ENCODE measurements at places on chromosomes 11 and 22. TPM values are rescaled to one million over a fixed set of nuclear protein-coding genes. Genes with fewer than 3 reads are reported as not detected.

MMP13 gene
- total RNA-seq = not detected

SHISA8 gene
- not detected for total RNA-seq

OR51B5 gene
- not detected for total RNA-seq

SULT4A1 gene
- not detected for total RNA-seq

KDM4D gene
- total RNA-seq = 0.75 TPM

LGR4 gene
- 19.8 TPM for total RNA-seq

KDM4E gene
- total RNA-seq = not detected

F2 gene
- not detected for total RNA-seq

CCDC87 gene
- total RNA-seq = 0.34 TPM

CRACR2B gene
- 2.2 TPM for total RNA-seq

LRFN4 gene
- 45.1 TPM for total RNA-seq

CHRM1 gene
- total RNA-seq = not detected

INS gene
- not detected for total RNA-seq

- no peak for DNase-seq
Measured at GRCh38 chr11:76069001-76069400, 137.3 kb downstream of the WNT11 start.

DNA sequence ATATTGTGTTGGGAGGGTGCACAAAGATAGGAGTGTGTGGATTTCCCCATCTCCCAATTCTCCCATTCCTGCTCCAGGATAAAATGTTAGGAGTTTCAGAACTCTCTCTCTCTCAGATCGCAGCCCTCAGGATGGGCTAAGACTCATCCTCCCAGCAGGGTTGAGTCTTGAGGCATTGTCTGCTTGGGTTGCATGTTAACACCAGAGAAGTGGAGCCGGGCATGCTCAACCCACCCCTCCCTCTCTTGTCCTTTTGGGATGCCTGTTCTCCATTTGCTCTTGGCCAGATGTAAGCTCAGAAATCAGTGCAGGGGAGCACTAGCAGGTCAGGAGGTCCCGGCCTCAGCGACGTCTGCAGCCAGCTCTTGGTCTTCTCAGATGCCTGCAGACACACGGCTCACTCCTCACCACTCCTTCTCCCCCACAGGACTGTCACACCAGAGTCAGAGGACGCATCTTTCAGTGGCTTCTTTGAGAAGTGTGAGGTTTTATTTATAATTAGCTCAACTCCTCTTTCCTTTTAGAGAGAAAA is 1456.5 kb downstream of the TBC1D22A start:
- DNase-seq = no peak

GRCh38 chr11:73420136-73420535 is 43.9 kb downstream of the RELT start:
- DNase-seq = no peak

DNA sequence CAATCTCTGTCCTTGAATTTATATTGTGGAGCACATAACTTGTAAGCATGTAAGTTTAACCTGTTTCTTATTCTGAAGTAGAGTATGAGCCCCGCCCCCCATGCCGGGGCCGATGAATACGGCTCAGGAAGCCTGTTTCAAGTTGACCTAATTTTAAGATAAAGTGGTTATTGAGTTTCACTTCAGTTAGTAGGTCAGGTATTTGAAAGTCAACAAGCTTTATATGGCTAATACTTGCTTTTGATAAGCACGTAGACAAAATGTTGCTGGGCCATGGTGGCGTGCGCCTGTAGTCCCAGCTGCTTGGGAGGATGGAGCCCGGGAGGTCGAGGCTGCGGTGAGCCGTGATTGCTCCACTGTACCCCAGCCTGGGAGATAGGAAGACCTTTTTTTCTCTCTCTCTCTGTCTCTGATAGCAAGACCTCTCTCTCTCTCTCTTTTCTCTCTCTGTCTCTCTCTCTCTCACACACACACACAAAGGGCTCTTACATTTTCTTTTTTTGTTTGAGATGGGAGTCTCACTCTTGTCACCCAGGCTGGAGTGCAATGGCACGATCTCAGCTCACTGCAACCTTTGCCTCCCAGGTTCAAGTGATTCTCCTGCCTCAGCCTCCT is 14.4 kb downstream of the YWHAH start:
- DNase-seq = no peak

DNA sequence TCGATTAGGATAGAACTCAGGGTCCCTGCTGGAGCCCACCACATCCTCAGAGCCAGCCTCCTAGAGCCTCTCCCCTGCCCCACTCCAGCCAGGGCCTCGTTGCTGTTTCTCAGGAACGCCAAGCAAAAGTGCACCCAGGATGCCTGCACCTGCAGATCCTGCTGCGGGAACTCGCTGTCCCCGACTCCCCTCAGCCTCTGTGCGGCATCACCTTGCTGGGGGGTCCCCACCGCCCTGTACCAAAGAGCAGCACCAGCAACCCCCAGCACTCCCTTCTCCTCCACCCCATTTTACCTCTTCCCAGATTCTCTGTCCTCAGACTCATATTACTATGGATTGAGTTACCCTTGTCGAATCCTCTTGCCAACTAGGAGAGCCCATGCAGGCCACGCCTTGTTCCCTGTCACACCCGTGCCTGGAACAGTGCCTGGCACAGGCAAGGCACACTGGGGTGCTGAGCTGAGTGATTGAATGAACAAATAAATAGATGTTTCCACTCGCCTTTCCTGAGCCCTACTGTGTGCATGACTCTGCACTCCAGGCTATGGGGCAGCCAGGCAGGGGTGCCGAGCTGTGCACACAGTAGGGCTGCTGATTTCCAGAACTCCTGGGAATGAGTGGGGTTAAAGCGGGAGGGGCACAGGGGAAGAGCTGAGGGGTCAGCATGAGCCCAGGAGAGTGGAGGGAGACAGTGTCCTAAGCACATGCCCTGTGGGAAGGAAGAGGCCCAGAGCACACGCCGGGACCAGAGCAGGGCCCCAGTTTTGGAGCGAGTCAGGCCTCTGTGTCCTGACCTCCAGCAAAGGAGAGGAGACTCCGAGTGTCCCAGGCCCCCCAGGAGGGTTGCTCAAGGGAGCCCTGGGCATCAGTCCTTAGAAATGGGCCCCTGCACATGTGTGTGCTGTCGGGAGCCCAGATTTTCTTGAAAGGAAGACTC is 44.3 kb downstream of the LINC01488 start:
- DNase-seq = no peak

- no peak for DNase-seq
Measured at GRCh38 chr11:78061088-78061920, 2.4 kb upstream of the THRSP start.

GRCh38 chr11:126700768-126701519 is 299.6 kb downstream of the KIRREL3 start:
- DNase-seq = no peak

DNA sequence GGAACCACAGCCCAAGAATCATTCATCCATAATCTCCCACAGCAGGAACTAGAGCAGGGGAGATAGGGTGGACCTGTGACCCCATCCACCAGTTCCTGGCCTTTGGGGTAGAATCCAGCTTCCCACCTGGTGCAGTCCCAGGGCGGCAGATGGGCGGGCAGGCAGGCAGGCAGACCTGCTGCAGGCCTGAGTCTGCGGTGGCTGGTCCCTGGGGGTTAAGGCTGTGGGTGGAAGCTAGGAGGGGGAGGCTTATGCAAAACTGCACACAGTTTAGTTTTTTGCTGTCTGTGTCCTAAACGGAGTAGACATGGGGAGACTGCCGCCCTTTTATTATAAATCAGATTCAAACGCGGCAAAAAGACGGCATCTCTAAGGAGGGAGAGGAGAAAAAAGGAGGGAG is 4.5 kb upstream of the NEFH start:
- DNase-seq = no peak

DNA sequence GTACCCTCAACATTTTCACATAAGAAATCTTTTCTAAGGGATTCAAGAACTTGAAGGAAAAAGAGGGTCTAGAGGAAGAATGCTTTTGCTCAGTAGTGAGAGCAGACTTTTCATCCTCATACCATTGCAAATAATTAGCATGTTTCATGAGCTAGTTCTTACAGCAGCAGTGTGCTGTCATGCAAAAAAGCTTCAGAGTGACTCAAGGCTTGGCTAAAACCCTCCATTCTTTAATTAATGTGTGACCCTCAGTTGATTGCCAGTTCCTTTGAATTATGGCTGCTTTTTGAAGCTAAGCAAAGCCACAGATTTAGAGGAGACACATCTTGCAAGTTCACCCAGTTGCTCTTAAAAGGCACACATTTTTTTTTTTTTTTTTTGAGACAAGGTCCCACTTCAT is 36.6 kb upstream of the PCF11 start:
- DNase-seq = no peak

GRCh38 chr11:1548221-1549070 is 23.6 kb downstream of the DUSP8 start:
- DNase-seq = peak; percentile 51

DNA sequence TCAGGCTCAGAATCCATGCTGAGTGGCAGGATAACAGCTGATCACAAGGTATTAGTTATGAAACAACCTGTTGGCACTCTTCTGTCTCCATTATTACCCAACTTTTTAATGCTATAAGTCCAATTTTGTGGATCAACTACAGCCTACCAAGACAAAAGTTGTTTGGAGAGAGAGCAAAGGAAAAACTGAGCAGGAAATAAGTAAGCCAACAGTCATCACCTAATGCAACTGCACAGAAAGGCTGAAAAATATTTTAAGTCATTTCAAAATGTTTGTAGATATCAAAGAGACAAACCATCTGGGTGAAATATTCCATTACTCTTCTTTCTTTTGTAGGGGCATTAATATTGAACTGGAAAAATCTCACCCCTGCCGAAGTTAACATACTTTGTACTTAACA is 41.6 kb downstream of the FDX1 start:
- peak; percentile 24 for DNase-seq

GRCh38 chr11:45666648-45667642 is 1.5 kb upstream of the CHST1 start:
- DNase-seq = no peak

- DNase-seq = no peak
Measured at GRCh38 chr11:14251754-14252153, 107.2 kb downstream of the RRAS2 start.

DNA sequence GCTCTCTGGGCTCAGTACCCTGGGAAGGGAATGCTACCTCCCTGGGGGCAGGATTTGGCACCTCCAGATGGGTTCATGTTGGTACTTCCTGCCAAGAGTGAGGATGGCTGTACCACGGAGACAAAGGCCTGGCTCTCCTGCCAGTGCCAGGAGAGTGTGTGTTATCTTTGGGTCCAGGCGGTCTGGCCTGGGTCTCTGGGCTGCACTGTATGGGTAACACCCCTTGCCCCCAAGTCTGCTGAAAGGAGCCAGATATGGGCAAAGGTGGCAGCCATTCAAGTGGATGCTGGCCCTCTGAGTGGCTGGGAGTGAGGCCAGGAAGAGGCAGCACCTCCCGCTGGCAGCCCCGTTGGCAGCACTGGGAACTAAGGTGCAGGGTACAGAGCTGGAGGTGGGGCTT is 91.5 kb downstream of the NECTIN1 start:
- no peak for DNase-seq

- no peak for DNase-seq
Measured at GRCh38 chr11:117908109-117908895, 20.9 kb downstream of the TMPRSS13 start.

DNA sequence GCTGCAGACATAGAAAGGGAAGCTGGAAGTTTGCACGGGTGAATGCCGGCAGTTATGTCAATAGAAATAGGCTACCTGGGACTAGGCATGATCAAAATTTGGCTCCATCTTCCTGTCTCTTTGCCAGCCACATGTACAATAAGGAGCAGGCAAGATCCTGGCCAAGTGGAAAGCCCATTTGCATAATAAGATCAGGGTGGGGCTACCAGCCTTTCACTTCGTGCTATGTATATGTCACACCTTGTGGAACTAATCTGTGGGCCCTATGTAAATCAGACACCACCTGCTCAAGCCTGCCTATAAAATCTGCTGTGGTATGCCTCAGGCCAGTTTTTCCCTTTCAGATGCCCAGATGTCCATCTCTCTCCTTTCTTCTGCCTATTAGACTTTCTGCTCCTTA is 79.3 kb upstream of the DRD2 start:
- DNase-seq = no peak

DNA sequence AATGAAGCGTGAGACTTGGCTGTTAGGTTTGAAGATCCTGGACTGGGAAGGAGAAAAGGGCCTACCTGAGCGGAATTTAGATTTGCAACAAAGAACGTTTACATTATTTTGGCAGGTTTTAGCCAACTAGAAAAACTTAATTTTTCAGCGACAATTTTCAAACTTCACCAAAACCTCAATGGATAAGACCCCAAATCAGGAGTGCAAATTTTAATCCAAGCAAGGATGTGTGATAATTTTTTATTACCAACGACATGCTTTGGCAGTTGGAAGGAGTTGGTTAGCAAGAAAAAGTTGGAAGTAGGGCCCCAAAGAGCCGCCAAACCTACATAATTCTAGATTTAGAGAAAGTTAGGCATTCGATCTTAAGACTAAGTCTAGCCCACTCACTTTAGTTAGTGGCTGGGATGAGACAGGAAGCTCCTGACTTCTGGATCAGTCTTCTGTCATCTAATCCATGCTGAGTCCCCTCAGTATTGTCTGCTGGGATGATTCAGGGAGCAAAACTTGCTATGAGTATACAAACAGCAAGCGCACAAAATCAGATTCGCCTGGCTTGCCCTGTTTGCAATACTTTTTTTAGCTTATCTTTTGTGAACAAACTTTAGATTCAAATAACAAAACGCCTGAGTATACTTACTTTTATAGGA is 787 bp upstream of the RDX start:
- DNase-seq = peak; percentile 43

DNA sequence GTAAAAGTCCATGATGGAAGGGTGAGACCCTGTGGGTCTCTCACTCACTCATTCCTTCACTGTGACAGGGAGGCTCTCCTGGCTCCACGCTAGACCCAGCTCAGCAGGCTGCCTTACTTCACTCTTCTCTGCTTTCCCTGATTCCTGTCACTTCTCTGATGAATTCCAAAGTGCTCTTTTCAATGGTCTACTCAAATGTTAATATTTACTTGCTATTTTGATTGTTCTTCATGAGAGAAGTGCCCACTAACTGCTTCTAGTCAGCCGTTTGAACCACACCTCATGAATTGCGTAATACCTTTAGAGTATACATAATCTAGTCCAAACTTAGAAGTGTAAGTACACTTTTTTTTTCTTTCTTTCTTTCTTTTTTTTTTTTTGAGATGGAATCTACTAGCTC is 1350.2 kb upstream of the RAG2 start:
- DNase-seq = no peak

DNA sequence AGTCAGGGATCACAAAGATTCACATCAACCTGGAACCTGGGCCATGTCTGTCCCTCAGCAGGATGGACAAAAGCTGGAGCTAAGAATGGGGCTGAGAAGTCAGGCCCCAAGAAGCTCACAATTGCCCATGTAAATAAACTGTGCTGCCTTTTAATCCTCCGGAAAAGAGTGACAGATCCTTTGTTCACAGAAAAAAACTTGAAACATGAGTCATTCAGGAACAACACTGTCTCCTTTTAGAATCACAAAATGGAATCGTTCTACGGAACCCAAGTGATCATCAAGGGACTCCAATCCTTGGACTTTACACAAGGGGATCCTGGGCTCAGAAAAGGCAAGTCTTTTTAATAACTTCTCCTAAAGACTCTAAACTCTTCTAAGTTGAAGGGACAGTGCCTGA is 36.1 kb downstream of the RELT start:
- DNase-seq = no peak

DNA sequence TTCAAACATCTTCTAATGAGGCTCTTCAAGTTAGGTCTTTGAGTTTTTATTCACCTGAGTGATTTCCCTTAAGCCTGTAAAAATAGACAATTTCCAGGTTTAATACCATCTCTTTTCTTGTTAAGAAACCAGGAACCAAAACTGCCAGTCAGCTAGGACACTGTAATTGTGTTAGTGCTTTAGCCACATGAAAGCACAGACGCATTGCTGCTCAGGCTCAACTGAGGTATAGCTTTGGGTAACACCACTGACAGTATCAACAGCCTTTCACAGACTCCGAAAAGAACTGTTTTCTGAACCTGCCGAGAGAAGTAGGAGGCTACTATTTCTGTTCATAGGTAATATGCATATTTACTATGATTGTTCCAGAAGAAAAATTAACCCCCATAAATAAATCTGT is 768.7 kb downstream of the ETS1 start:
- no peak for DNase-seq
